ENCODE measurements at places on chromosomes 1 and 21.

GRCh38 chr1:42806171-42806570 lies 10.8 kb upstream of the ERMAP start:
- no peak for DNase-seq

DNA sequence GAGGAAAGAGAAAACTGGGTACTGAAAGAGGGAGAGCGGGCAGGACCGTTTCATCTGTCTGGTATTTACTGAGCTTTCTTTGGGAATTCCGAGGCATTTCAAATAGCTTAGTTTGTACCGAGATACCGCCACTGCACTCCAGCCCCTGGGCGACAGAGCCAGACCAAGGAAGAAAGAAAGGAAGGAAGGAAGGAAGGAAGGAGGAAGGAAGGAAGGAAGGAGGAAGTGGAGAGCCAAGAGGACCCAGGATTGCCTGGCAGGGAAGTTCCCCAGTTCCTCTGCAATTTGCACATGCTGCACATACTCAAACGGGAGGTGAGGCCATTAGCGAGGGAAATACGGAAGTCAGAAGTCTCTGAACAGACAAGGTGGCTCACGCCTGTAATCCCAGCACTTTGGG lies 961 bp upstream of the FUCA1 start:
- DNase-seq, result no peak

DNA sequence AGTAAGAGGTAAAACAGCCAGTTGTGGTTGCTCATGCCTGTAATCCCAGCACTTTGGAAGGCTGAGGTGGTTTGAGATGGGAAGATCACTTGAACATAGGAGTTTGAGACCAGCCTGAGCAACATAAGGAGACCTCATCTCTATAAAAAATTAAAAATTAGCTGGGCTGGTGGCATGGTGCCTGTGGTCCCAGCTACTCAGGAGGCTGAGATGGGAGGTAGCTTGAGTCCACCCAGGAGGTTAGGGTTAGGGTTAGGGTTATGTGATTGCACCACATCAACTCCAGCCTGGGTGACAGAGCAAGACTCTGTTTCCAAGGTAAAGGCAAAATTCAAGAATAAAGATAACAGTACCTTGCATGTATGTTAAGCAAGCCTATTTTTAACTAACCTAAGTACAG lies 3.5 kb downstream of the SAMSN1 start:
- no peak for DNase-seq

DNA sequence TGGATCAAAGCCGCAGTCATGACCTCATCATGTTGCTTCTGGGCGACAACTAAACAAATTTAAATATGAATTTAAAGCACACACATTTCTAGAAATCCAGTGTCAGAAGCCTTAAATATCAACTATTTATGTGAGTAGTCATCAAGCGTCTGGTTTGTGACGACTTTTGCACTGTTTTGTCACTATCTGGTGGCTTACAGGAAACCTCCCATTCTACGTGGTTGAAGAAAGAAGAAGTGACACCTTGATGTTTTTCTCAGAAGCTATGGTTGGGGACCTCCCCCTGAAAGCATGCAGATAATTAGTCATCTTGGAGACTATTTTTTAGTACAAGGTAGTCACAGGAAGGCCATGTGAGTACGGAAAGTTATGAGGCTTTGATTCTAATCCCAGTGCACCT lies 58.5 kb downstream of the TENT5C start:
- DNase-seq, result peak; percentile 91

DNA sequence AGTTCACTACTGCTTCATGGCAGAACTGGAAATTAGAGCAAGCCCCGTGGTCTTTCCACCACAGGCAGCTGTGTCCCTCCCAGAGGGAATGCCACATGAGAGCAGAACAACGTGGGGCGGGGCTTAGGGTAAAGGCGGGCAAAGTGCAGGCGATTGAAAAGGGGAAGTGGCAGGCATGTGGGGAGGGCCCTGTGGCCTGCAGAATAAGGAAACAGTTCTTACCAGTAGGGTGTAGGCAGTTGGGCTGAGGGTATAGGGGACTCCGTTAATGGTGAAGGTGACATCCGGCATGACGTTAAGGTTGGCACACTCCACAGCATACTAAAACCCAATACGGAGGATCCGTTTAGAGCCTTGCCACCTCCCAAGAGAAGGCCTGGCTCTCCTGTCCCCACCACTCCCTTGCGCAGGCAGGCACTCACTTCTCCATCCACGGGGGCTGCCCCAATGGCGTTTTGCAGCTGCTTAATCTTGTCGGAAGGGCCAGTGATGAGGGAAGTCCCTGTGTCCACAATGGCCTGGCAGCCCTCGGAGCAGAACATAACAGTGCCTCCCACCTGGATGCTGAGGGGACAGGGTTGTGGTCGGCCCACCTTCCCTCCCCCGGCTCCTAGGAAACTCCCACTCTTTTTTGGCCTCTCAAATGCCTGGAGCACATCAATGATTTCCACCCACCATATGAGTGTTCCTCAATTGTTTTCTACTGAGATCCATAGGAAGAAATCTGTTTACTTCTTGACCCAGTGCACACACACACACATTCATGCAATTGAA lies 9.1 kb upstream of the RAB7B start:
- peak; percentile 11 for DNase-seq

- DNase-seq, result no peak
Measured at GRCh38 chr1:26771643-26772321, 16.0 kb upstream of the PIGV start.

DNA sequence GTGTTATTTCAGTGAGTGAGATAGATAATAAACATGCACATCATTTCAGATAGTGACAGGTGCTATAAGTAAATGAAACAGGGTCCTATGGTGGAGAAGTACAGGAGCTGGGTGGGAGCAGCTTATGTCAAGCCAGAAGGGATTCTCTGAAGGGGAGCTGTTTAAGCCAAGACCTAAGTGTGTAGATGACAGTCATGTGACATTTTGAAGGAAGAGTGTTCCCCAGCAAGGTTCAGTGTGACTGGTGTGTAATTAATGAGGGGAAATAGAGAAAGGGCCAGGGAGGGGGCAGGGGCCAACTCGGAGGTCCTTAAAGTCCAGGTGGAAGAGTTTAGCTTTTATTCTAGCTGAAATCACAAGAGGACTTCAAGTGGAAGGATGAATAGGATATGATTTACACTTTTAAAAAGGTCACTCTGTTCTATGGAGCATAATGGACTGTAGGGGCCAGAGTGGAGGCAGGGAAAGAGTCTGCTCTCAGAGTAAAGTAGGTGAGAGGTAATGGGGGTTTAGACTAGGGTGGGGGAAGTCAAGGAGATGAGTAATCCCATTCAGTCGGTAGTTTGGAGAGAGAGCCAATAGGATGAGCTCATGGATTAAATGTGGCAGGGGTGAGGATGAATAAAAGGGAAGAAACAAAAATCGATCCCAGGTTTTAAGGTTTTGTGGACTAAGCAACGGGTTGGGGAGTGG lies 243.1 kb downstream of the CACNA1E start:
- DNase-seq, result no peak

DNA sequence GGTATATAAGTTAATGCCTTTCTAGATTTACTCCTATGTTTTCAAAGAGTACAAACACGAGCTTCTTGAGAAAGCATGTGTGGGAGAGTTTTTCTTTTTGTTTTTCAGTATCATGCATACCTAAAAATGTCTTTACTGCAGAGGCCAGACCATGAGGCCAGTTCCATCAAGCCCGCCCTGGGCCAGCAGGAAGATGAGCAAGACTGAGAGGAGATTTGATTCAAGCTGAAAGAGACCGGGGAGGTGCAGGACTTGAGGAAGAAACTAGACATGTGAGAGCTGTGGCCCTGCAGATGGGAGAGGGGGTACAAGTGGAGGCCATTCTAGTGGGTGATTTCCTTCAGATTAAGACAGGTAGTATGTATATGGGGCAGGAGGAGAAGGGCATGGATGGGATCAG lies 33.4 kb upstream of the NTPCR start:
- no peak for DNase-seq

DNA sequence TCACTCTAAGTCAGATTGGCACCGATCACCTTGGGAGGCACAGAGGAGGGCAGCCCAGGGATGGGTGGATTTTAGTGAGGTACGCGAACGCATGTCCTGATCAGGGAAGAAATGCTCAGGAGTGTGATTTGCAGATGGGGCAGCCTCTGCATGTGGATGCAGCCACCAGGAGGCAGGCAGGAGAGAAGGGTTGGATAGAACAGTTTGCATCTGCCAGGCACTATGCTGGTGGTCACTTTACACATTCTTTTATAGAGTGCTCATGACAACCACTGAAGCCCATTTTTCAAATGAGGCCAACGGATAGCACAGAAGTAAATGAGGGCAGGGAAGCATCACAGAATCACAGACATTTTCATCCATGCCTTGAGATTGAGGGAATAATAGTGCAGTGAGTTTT lies 5.7 kb downstream of the LAMB3 start:
- no peak for DNase-seq

- DNase-seq, result no peak
Measured at GRCh38 chr1:11997081-11997850, 17.0 kb downstream of the MFN2 start.

- DNase-seq, result peak; percentile 61
Measured at GRCh38 chr1:27111626-27112573, 43.0 kb downstream of the SLC9A1 start.

- DNase-seq, result no peak
Measured at GRCh38 chr1:230507236-230507635, 81.1 kb upstream of the PGBD5 start.

GRCh38 chr21:41634211-41634694 lies 126.3 kb upstream of the TMPRSS2 start:
- no peak for DNase-seq
